HFFc6 (cell line): ENCODE measurements at places on chromosomes 16 and 17. TPM values are rescaled to one million over a fixed set of nuclear protein-coding genes. Genes with fewer than 3 reads are reported as not detected.

The NPIPB9 gene
- total RNA-seq = 0.27 to 0.86 TPM in 2 of 3 replicates, not detected in the other

The TMC7 gene
- total RNA-seq = 0.46 and 0.60 TPM in 2 replicates

The C16orf92 gene
- not detected in 3 replicates for total RNA-seq

The LHX1 gene
- not detected in 3 replicates for total RNA-seq

- DNase-seq = peak; percentile 38
These were observed 41.5 kb downstream of the TK2 start for GRCh38 chr16:66508248-66508913.

GRCh38 chr16:85927959-85928358 is 29.0 kb downstream of the IRF8 start:
- DNase-seq = no peak

DNA sequence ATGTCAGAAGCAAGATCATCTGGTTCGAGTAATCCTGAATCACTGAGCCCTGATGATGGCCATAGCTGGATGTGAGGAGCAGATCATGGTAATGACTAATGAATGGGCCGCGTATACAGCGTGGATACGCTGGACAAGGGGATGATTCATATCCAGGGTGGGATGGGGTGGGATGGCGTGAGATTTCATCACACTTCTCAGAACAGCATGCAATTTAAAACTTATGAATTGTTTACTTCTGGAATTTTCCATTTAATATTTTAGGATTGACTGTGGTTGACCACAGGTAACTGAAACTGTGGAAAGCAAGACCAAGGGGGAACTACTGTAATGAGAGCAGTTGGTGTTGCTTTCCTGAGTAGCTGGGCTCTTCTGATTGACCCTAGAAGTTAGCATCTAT is 225.5 kb downstream of the STX8 start:
- DNase-seq = peak; percentile 88

DNA sequence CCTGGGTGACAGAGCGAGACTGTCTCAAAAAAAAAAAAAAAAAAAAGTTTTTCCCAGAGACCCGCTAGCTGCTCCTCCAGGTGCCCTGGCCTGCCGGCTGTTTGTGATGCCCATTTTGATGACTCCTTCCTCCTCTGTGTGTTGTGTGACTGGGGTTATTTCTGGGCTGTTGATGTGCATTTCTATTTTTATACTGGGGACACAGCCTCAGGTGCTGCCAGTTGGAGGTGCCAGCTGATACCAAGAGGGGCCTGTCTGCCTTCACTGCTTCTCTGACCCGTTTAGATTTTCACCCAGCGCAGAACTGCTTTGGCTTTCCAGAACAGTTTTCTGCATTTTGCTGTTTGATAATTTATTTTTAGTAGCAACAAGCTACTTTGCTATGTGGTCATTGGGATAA is 6.7 kb downstream of the PLA2G15 start:
- DNase-seq = no peak

GRCh38 chr17:76926237-76926866 is 58.1 kb downstream of the MGAT5B start:
- no peak for DNase-seq

GRCh38 chr16:12837291-12837690 is 33.6 kb upstream of the CPPED1 start:
- DNase-seq = no peak
